ENCODE measurements at places on chromosomes 13 and 19.

DNA sequence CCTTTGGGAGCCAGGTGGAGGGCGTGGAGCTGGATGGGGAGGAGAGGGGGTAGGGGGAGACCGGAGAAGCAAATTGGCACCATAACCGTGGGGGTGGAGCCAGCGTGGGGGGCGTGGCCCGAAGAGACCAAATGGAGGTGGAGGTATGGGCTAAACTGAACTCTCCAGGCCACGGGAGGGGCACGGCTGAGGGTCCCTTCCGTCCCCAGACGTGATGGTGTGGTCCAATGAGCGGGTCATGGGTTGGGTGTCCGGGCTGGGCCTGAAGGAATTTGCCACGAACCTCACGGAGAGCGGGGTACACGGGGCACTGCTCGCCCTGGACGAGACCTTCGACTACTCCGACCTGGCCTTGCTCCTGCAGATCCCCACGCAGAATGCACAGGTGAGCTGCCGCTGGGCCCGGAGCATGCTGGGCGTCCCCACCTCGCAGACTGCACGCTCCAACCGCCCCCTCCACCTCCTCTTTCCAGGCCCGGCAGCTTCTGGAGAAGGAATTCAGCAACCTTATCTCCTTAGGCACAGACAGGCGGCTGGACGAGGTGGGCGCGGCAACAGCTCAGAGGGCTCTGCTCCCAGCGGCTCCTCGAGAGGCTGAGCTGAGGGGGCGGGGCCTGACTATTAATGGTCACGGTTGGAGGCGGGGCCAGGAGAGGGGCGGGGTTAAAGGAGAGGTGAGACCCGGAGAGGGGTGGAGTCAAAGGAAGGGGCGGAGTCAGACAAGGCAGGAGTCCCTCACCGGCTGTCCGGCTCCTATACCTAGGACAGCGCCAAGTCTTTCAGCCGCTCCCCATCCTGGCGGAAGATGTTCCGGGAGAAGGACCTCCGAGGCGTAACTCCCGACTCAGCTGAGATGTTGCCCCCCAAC lies 6.2 kb downstream of the HRC start:
- DNase-seq: no peak

DNA sequence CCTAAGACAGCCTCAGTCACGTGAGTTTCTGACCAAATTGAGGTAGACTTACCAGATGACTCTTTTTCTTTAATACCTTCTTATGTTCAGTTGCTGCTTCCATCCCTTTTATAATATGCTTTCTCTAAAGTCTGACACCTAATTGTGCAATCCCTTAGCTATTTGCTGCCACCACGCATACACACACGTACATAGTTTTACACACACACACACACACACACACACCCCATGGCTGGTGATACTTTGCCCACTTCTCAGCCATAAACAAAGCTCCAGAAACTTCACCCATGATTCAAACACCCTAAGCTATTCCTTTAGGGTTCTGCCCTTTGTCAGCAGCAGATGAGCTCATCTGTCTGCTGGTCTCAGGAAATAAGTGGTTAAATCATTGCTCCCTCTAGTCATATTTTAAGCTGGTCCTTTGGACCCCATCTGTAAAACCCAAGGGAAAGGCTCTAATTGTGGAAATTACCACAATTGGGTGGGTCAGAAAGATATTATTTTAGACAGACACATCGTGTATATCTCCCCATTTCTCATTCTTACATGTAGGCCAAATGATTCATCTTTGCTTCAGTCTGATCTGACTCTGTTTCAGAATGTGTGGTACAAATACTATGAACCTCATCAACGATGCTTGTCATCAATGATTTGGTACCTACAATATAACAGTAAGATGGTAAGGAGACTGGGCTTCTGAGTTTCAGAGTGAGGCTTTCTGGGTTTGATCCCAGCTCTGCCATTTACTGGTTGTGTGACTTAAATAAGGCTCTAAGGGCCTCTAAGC lies 69.2 kb downstream of the NALCN start:
- DNase-seq: no peak

DNA sequence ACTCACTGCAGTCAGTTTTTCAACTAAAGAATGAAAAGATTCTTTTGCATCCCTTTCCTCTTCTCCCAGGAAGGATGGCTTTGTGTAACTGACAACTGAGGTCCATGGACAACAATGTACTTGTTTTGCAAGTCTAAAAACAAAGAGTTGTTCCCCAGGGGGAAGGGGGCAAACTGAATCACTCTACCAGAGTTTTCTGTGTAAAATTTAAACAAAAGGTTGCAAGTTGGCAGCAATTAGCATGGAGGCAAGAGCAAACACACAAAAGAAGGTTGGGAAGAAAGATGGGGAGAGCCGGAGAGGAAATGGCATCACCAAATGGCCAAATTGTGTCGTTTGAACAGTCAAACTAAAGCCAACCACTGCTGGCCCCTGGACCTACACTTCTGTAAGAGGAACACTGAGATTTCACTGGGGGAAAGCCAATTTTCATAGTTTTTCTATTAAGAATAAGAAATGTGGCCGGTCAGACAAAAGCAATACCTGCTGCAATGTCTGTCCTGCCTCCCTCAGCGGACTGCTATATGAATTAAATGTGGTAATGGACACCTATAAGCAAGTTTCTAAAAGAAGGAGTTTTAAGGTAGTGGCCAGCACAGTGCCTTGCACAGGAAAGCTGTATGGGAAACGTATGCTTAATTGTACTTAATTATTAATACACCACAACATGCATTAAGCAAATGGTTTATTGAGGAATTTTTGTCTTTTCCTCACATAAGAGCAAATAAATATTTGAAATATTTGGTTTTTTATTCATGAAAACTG lies 16.1 kb upstream of the SACS start:
- no peak for DNase-seq

DNA sequence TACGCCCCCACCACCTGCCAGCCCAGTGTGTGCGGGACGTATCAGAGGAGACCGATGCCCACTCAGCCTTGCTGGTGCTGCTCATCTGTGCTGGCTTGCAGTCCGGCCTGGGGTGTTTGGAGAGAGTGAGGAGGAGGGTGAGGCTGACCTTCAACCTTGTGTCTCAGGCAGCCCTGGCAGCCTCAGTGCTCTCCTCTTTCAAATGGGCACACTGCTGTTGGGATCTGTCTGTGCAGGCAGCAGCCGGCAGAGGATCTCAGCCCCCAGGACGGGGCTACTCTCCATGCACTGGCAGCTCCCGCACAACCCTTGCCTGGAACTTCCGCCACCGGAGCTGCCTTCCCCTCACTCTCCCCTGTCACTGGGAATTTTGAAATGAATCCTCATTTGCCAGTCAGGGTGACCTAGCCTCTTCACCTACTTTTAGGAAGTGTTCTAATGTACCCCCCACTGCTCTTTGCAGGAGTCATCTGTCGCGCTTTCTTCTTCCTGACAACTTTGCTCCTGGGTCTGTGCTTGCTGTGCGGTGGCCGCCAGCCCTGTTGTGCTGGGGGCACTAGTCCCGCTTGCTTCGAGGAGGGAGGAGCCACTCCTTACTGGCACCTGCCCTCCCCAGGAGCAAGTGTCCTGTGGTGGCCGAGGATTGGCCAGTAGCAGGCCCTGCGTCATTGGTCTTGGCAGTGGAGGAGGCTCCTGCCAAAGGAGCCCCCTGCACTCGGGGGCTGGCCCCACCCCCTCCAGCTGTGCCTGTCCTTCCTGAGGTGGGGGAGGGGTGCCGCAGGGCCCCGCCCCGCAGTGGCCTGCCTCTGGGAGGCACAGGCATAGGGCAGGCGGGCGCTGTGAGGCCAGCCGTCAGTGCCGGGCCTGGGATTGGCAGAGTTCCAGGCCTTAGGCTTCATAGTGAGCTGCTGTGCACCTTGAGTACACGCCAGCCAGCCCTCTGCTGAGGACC lies 53.4 kb downstream of the TSSK6 start:
- DNase-seq: no peak

DNA sequence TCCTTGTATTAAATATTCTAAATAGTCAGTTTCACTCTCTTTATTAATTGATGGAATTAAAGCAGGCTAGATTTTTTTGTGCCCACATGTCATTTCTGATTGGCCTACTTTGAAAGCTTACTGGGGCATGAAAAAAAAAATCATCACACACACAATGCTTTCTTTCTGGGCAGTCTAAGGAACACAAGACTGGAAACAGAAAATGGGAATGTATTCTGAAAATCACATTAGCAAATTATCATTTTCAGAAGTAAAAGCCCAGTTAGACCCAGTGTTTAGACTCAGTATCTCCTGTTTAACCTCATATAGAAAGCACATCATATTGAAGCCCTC lies 339.4 kb downstream of the SPRY2 start:
- DNase-seq: no peak

GRCh38 chr13:50485979-50486935 lies 357.2 kb downstream of the DLEU7 start:
- DNase-seq: no peak

DNA sequence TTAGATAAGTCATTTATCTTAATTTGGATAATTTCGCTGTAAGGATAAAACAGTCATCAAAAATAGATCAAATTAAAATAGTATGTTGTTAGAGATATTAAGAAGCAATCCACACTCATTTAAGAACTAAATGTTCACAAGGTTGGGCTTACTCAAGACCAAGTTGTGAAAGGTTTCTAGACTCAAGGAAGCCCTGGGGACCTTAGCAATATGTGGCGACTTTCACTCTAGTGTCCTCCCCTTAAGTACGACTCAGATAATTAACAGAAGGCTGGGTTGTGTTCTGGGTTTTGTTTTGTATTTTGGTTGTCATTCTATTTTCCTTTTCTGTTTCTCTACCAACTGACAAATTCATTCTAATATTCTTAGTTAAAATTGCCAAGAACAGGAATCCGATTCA lies 1008.0 kb downstream of the PCDH9 start:
- no peak for DNase-seq

DNA sequence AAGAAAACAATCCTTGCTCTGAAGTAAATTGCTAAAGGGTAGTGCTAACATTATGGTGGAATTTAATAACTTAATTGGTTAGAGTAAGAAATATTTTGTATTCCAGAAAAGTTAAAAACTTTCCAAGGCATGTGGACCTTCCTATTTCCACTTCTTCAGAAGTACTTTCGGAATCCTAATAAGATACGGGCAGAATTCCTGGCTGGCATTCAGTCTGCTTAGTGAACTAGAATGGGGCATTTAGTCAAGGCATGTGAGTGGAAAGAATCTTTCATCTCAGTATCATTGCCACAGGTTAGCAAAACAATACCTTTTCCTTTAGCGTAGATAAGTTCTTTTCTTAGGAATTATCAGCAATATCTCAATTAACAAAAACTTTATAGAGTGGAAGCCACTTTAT lies 85.1 kb downstream of the TNFRSF19 start:
- no peak for DNase-seq

DNA sequence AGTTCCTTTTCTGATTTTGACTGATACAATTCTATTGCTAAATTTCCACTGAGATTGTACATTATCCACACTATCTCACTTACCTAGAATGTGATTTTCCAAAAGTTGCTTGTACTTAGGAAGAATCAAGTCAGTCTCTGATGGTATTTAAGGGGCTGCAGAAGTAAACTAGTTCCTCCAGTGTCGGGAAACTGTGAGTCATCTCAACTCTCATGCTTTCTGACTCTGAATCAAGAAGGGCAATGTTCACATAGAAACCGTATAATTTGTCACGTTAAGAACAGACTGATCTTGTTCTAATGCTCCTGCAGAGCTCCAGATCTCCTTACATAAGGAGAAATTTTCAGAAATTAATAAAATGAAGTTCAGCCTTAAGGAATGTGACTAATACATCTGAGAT lies 369.3 kb downstream of the KLF5 start:
- no peak for DNase-seq

All from cortex of kidney (tissue), 1 donor.